ENCODE measurements at places on chromosomes 6 and 20. TPM values are rescaled to one million over a fixed set of nuclear protein-coding genes. Genes with fewer than 3 reads are reported as not detected.

- DNase-seq: no peak
These were observed 92.7 kb downstream of the DACT2 start for GRCh38 chr6:168226902-168227318.

- no peak for DNase-seq
These were observed 225.6 kb upstream of the JARID2 start for GRCh38 chr6:15020119-15020770.

DNA sequence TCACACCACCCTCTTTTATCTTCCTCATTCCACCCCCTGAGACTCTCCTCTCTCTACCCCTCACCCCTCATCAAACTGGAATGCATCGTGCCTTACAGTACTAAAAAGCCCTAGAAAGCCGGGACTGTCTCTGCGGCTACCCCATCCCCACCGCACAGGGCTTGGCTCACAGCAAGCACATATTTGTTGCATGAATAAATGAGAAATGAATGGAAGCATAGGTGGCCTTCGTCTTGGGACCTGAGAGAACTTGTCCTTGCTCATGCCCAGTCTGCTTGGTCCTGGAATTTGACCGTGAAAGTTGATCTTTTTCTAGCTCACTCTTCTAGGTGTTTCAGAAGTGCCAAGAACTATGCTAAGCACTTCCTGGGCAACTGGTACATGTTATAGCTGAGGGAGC lies 53.3 kb downstream of the APCDD1L start:
- no peak for DNase-seq

- DNase-seq: no peak
These were observed 54.5 kb downstream of the DZANK1 start for GRCh38 chr20:18412221-18412901.

- DNase-seq: no peak
These were observed 18.9 kb downstream of the TMEM14A start for GRCh38 chr6:52689857-52690256.

DNA sequence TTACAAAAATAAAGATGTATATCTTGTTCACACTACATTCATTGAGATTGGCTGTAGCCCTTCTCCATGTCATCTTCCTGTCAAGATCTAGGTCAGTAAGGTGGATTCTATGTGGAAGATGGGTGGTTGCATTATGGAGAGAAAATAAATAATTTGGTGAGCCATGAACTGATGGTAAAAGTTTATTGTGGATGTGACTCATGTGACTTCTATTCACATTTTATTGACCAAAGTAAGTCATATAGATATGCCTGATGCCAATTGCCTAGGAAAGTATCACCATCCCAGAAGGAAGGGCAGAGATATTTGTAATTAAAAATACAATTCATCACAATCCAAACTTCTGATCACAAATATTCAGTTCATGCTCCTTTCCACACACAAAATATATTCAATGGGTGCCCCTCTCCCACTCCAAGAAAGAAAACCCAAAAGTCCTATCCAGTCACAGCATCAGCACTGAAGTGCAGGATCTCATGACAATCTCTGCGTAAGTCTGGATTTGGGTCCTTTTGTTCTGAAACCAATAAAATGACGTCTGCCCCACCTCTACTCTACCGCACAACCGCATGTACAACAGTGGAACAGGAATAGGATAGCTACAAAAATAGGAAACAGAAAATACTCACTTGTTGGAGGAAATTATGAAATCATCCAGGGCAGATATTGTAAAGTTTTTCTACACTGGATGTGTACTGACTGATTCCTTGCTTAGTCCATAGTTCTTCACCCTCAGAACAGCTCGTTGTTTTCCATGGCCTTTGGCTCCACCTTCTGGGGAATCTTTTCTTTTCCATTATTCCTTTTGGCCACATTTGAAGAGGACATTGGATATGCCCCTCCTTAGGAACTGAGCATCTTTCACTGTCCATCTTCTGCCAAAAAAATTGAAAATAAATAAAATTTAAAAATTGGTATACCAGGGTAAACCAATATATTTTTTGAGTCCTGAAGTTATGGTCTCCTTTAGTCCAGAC lies 16.1 kb upstream of the SLC17A3 start:
- peak; percentile 22 for DNase-seq

DNA sequence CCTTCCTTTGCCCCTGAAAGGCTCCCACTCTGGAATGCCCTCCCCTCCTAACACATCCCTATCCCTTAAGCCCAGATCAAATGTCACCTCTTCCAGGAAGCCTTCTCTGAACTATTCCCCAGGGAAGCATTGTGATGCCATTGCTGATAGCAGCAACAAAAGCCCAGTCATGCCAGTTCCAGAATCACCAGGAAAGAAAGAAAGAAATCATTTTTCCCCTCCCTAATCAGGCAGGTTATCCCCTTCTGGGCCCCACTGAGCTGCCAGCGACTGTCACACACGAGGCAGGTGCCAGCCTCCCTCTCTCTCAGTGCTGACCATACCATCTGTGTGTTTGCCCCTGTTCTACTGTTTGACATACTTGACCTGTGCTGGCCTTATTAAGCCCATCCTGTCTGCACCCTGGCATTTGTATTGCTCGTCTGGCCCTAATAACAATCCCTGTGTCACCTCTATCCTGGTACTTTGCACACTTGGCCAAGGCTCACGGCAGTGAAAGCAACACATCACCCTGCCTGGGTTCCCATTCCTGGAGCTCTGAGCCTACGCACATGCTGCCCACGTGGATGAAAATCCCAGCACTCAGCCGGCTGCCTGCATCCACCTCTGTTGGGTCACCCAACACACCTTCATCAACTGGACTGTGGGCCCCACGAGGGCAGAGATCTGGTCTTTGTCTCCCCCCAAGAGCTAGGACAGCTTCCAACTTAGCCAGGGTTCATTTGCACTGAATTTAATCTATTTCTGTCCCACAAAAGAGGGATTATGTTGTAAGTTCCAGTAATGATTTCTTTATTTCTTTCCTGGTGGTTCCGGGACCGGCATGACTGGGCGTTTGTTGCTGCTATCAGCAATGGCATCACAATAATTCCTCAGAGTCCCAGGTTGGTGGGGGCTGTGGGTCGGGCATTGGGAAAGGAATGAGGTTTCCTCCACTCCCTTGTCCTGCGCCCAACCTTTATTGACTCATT lies 5.3 kb upstream of the BPIFB1 start:
- no peak for DNase-seq

DNA sequence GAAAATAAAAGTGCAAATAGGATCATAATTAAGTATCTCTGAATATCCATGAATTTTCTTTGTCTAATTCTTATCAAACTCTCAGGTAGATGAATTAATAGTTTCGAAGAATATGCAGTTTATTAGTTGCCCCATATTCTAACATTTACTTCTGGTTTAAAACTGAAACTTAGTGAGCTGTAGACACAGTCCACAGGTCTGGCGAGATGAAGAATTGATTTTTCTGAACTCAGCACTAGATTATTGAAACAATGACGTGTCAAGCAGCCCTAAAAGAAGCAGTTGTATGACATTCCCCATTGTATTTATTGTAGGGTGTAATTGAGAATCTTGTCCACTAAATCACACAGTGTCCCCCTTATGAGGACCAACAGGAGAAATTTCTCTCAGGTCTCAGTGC lies 407.1 kb downstream of the GRIK2 start:
- DNase-seq: no peak

DNA sequence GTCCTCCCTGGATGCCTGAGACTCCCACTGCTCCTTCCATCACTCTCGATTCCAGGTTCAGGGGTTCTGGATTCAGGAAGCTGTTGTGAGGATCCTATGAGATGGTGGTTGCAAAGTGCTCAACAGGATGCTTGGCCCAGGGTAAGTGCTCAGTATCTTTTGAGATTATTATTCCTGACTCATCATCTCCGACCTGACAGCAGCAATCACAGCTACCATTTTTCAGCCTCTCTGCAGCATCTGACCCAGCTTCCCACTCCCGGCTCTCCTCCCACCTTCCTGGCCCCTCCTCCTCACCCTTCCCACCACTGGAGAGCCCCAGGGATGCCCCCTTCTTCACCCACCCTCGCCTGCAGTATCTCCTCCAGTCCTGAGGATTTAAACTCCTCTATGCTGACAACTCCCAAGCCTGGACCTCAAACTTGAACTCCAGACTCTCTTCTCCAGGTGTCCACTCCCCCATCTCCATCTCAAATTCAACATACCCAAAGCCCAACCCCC lies 36.8 kb upstream of the KCNB1 start:
- DNase-seq: no peak

DNA sequence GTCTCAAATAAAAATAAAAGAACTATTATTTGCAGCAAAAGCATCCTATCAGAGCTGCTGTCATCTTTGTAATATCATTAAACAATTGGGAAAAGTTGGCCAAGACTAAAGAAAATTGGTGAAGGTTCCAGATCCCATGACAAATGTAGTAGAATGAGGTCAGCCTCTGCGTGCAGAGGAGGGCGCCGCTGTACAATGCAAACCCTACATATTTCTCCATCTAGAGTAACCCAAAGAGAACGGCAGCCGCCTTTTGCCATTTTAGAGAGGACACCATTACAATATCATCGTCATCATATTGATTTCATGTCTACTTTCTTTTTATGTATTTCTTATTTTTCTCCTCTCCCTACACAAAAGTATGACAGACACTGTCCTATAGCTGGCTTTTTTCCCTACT lies 59.5 kb downstream of the ZMYND8 start:
- no peak for DNase-seq

DNA sequence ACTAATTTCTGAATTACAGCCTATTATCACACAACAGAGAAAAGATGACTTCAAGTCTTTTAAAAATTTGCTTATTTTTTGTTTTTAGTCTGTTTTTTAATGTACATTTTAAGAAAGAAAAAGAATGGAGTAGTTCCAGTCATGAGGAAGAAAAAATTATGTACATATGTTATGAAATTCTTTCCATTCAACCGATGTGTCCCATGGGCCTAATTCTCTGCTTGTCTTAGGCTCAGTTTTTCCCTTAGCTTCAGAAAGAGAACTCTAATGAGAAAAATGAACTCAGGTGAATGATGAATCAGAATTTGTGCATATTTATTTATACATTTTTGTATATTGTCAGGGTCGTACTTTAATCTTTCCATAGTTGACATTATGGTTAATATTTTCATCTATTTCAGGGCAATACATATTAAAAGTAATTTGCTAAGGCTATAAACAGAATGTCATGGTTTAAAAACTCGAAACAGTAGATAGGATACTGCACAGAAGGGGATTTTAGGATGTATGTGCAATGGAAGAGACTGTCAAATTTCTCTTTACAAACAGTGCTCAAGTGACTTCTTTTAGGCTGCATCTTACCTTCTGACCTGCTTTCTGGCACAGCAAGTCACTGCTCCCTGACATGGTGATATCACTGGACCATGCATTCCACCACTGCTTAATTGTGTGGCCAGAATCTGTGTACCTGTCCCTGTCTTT lies 153.1 kb downstream of the EPHA7 start:
- no peak for DNase-seq

Gene PDE10A
- 126 TPM for total RNA-seq

Gene TFAP2D
- 2.9 TPM for total RNA-seq

Gene RSPO3
- 36.7 TPM for total RNA-seq

Gene MOG
- total RNA-seq: under 0.01 TPM

Data from frontal cortex (tissue), 4 donors.